ENCODE measurements at places on chromosomes 12 and 14.

GRCh38 chr14:56487090-56487667 lies 92.4 kb upstream of the TMEM260 start:
- DNase-seq = no peak

GRCh38 chr14:81855007-81855406 lies 321.4 kb upstream of the SEL1L start:
- DNase-seq = no peak

DNA sequence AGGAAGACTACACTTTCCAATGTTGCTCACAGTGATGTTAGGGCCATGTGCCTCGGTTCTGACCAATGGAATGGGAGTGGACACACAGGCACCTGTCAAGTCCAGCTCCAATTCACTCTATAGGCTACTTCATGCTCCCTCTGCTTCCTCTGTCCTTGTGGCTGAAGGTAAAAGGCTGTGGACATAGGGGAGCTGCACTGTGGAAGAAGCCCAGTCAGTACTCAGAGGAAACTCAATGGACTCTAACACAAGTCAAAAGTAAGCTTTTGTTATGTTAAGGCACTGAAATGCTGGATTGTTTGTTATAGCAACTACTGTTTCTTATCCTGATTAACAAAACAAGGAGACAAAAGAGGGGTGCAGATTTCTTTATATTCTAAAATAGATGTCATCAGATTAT lies 278.2 kb downstream of the BCL11B start:
- no peak for DNase-seq

- no peak for DNase-seq
Measured at GRCh38 chr12:21911832-21912231, 29.4 kb downstream of the ABCC9 start.

DNA sequence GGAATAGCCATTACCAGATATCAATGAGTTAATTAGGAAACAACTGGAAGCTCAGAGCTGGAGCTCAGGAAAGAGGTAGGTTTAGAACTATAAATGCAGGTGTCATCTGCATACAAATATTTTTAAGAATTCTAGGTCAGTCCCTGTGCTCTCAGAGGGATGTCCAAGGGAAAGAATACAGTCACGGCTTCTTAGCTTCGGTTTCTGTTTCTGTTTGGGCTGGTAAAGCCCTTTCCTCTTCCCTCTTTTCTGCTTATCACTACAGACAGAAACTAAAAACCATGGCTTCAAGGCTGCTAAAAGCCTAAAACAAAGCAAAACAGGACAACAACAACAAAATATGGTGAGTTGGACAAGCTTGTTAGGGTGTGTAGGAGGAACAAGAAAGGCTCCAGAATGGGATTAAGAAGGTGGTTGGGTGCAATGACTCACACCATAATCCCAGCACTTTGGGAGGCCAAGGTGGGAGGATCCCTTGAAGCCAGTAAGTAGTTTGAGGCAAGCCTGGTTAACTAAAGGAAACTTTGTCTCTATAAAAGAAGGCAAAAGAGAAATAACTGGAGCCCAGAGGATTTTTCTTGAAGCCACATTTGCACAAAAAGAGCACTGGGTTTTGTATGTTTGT lies 113.0 kb downstream of the SEC23A start:
- DNase-seq = no peak

GRCh38 chr12:108905725-108906124 lies 25.8 kb downstream of the DAO start:
- DNase-seq = no peak

DNA sequence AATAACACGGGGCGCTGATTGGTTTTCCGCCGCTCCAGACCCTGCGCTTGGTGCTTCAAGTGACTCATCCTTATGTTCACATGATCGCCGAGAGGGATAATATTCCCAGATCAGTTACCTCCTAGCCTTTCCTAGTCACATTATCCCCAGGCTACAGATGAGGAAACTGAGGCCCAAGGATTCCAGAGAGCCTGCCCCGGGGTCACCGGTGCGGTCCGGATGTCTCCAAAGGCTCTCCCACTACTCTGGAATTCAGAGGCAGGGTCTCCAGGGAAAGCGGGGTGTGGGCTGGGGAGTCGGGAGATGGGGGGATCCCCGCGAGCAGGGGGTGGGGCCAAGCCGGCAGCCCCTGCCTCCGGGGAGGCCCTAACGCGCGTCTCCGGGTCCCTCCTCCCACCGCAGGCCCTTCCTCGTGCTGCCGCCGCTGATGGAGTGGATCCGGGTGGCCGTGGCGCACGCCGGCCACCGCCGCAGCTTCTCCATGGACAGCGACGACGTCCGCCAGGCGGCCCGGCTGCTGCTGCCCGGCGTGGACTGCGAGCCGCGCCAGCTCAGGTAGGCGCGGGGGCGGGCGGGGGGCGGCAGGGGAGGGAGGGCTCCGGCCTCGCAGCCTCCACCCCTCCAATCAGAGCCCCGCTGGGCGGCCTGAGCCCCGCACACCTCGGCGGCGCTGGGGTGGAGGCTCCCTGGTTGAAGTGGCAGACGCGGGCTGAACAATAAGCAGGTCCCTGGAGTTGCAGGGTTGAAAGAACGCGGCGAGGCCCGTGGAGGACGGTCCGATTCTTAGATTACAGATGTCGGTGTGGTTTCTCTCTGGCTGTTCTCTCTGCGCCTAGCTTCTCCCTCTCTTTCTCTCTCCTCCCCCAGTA lies 104.6 kb upstream of the PWP1 start:
- no peak for DNase-seq

DNA sequence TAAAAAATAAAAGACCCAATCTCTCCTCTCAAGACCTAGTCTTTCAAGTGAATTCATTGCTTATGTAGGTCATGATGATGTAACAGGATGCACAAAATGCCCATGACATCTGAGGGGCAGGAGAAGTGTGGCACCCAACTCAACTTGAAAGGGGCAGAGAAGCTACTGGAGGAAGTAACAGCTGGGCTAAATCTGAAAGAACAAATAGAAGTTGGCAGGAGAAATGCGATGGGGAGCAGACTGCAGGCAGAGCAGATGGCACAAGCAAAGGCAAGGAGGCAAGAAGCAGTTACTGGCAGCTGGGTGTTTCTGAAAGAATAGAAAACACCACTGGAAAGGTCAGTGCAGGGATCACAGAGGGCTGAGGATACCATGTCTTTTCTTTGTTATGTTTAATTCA lies 14.6 kb downstream of the SLC38A4 start:
- DNase-seq = no peak

DNA sequence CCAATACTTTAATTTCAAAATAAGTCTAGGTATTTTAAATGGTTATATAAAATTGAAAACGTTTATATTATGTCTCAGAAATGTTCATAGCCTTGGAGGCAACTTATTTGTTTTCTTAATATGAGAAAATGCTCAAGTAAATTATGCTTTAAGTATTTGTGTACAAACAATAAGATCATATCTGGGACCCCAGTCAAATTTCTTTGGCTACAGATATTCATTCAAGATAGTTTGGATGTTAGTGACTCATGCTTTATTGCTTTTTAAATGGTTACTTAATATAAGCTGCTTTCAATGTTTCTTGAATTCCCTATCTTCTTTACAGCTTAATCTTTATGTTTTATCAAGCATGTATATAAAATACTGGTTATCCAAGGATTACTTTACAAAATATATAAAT lies 291.3 kb downstream of the KCNC2 start:
- DNase-seq = no peak

DNA sequence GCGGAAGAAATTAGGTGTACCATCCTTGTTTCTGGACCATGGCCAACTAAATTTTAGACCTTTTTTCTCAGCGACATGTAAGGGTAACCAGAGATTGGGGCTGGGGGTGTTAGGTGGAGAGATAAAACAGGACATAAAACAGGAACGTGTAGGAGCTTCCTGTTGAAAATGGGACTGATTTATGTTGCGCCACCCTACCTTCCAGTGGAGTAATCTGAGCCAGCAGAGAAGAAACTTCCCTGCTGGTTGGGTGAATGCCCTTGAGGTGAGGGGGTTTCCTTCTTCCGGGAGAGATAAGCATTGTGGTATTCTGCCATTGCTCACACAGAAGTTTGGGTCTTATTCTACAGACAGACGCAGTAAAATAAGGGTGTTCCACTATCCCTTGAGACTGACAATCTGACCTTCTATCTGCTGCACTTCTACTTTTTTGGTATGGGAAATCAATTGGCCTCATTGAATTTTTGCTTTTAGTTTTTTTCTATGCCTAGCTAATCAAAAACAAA lies 417.6 kb downstream of the PCNX1 start:
- DNase-seq = peak; percentile 14

DNA sequence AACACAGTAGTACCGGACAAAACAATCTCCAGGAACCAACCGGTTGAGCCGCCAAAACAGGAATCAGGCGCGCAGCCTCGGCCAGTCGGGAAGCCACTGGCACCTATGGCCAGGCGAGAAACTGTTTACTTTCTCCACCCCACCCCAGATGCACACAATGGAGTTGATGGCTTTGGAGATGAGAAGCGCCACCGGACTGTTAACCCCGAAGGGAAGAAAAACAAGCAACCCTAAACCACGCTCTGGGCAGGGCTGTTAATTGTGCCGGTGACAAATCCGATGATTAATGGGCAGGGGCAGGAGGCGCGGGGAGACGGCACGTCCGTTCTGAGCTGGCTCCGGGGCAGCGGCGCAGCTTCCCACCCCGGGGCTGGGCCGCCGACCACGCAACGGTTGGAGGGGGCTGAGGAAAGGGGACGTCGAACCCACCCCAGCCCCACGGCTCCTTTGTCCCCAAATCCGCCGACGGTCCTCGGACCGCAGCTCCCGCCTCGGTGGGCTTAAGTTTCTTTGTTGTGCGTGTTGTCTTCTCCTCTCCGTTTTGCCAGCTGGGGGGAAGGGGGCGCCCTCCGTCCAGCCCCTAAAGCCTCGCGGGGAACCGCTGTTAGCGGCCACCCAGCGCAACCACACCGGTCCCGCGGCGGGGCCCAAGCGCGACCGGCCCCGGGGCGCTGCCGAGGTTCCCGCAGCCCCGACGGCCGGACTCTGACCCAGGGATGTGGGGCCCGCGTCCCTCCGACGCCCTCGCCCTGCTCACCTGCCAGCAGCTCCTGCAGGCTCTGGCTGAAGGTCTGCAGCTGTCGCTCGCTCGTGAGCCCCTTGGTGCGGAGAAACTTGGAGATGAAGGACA lies 790 bp downstream of the BTG1 start:
- DNase-seq = peak; percentile 39

DNA sequence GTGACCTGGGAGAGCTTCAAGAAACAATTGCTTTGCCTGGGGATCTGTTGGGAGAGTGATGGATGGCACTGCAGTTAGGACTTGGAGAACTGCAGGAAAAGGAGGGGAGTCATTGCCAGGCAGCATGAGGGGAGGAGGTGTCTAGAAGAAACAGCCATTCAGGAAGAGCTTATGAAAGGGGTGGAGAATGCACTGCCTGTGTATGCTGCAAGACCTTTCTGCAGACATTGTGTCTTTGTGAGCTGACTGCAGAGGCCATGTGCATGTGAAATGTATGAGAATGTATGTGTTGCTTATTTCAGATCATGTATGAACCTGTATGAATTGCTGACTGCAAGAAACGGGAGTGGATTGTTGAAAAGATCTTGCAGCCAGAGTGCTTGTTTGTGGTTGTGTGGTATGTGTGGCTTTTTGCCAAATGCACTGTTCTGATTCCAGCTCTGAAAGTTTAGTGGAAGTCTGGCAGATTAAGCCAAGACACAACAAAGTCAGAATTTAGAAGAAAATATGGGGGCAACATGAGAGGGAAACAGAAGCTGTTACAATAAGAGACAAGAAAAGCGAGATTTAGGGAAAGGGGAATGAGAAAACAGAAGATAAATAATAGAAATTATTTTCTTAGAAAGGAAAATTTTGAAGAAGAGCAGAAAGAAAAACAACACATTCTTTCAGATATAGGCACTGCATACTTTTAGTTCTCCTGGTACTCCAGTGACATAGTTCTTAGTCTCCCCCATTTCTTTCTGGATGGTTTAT lies 9.8 kb upstream of the RIMKLB start:
- DNase-seq = no peak

GRCh38 chr12:125185311-125185739 lies 120.1 kb downstream of the AACS start:
- no peak for DNase-seq

- DNase-seq = no peak
Measured at GRCh38 chr14:51527073-51527472, 124.6 kb upstream of the FRMD6 start.

DNA sequence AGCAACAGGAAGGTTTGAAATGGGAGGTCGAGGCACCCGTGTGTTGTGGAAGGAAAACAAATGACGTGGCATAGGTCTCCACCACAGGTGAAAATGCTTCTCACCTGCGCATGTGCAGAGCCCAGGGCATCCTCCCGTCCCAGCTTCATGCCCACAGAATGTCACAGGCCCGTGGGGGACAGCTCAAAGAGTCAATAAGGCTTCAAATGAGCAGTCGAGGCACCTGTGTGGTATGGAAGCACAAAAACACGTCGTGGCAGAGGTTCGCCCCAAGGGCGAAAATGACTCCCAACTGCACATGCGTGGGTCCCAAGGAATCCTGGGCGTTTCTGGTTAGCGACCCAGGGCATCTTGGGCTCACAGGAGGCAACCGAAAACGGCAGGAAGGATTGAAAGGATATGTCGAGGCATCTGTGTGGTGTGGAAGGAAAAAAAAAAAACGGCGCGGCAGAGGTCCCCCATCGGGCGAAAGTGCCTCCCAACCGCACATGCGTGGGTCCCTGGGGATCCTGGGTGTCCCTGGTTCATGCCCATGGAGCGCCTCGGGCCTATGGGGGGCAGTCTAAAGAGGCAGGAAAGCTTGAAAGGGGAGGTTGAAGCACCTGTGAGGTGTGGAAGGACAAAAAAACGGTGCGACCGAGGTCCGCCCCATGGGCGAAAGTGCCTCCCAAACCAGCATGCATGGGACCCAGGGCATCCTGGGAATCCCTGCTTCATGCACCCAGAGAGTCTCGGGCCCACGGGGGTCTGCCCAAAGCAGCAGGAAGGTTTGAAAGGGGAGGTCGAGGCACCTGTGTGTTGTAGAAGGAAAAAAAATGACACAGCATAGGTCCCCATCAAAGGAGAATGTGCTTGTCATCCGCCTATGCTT lies 578.5 kb downstream of the ALG10 start:
- DNase-seq = no peak

DNA sequence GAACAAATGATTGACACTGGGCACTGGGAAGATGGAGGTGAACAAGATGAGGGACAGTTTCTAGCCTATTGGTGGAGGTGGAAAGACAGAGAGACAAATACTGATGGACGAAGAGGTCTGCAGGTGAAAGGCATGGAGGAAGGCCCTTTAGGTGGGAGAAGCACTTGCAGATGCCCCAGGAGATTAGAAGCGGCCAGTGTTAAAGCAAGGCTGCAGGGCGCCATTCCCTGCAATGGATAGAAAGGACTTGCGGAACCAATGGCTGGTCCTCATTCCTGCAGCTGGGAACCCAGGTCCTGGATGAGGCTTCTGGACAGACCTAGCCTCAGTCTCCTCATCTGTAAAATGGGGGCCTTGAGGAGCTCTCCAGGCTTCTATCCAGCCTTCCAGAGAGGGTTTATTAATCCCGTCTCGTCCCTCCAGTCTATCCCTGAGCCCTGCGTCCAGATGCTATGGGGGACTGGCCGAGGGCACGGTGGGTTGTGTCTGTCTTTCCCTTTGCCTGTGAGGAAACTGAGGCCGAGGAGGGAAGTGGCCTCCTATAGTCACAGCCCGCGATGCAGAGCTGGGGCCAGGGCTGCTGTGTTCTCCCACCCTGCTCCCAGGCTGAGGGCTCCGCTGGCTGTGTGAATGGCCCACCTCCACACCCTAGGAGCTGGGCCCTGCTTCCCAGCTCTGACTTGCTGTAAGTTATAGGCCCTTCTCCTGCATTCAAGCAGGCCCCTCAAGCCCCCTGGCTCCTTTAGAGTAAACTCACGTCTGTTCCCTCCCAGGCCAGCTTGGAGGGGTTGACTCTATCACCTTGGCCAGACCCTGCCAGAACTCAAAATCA lies 33.0 kb downstream of the CYP46A1 start:
- no peak for DNase-seq
